Fibroblast of villous mesenchyme (primary cell): ENCODE measurements at places on chromosomes 5 and 9. TPM values are rescaled to one million over a fixed set of nuclear protein-coding genes. Genes with fewer than 3 reads are reported as not detected.

RMI1 gene
- total RNA-seq, result 6.1 and 7.8 TPM in 2 replicates

SV2C gene
- not detected in 2 replicates for total RNA-seq

TRPM6 gene
- under 0.01 TPM in 2 replicates for total RNA-seq

ANKRD31 gene
- total RNA-seq, result under 0.01 and 0.32 TPM in 2 replicates

PCDHGB3 gene
- total RNA-seq, result 3.9 and 5.2 TPM in 2 replicates

WDR38 gene
- not detected in 2 replicates for total RNA-seq

MARVELD2 gene
- 2.3 and 3.9 TPM in 2 replicates for total RNA-seq

LURAP1L gene
- 38.0 and 49.0 TPM in 2 replicates for total RNA-seq

ZFP62 gene
- 12.5 and 15.1 TPM in 2 replicates for total RNA-seq

LCN15 gene
- total RNA-seq, result not detected in 2 replicates

IL7R gene
- total RNA-seq, result 12.9 and 74.7 TPM in 2 replicates

C9orf152 gene
- not detected in 2 replicates for total RNA-seq

PCDHA3 gene
- total RNA-seq, result under 0.01 and 0.32 TPM in 2 replicates

AKNA gene
- 11.2 and 14.8 TPM in 2 replicates for total RNA-seq

CXCL14 gene
- not detected in 2 replicates for total RNA-seq

IFNA13 gene
- total RNA-seq, result not detected in 2 replicates

PRDM9 gene
- total RNA-seq, result not detected in 2 replicates

TPD52L3 gene
- total RNA-seq, result not detected in 2 replicates

GDF9 gene
- not detected in 2 replicates for total RNA-seq

CARTPT gene
- total RNA-seq, result not detected in 2 replicates

ST6GALNAC6 gene
- total RNA-seq, result 39.9 and 44.0 TPM in 2 replicates
